ENCODE measurements at places on chromosomes 12 and 14.

GRCh38 chr12:103546959-103547358 lies 40.1 kb upstream of the STAB2 start:
- no peak for DNase-seq

GRCh38 chr12:93783832-93784231 lies 106.7 kb downstream of the CRADD start:
- no peak for DNase-seq

DNA sequence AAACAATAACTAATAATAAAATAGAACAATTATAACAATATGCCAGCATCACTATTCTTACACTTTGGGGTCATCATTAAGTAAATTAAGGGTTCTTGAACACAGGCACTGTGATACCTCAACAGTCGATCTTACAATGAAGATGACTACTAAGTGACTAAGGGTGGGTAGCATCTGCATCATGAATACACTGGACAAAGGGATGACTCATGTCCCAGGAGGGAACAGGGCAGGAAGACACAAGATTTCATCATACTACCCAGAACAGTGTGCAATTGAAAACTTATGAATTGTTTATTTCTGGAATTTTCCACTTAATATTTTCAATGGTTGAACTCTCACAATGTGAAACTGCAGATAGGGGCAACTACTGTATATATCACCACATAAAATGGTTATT lies 19.7 kb downstream of the TSPAN19 start:
- DNase-seq: no peak

GRCh38 chr14:90384543-90384911 lies 12.3 kb upstream of the CALM1 start:
- no peak for DNase-seq

GRCh38 chr14:102863381-102863780 lies 59.1 kb upstream of the AMN start:
- DNase-seq: no peak

DNA sequence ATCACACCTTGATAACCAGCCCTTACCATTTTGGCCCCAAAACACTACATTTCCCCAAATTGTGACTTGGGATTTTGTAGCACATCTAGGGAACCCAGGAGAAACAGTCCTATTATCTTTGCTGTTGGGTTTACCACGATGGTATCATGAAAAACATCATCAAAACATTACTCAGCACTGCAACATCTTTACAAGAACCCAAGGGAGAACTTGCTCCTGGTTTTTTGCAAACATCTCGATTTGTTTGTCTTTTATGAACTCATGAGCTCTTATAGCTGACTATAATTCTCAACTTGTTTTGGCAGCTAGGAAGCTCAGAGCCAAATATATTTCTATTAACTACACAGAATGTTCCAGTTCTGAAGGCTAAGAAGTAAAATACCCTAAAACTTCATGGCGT lies 65.7 kb downstream of the TBX5 start:
- DNase-seq: no peak

- no peak for DNase-seq
Observed at GRCh38 chr14:83575301-83575700, 1954.6 kb upstream of the FLRT2 start.

DNA sequence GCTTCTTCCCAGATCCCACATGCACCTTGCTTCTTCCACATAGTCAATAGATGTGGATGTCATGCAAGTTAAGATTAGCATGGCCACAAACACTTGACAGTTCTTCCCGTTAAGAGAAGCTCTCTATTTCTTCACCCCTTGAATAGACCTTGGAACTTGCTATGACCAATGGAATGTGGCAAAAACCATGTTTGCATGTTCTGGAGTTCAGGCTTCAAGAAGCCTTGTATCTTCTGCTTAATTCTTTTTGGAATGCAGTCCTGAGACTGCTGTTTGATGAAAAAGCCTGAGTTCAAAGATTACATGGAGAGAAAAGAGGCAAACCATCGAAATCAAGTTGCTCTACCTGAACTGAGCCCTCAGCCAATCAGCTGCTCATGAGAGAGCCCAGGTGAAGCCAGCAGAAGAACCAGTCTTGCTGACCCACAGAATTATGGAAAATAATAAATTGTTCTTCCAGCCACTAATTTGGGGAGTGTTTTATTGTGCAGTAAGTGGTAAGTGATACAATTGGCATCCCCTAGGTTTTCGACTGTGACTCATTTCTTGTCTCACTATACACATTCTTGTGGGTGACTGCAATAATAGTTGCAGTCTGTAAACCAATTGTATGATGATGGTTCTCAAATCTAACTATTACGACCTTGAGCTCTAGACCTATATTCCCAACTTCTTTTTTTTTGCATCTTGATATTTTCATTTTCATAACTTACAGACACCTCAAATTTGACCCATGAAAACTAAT lies 12.6 kb downstream of the RASSF9 start:
- DNase-seq: no peak

DNA sequence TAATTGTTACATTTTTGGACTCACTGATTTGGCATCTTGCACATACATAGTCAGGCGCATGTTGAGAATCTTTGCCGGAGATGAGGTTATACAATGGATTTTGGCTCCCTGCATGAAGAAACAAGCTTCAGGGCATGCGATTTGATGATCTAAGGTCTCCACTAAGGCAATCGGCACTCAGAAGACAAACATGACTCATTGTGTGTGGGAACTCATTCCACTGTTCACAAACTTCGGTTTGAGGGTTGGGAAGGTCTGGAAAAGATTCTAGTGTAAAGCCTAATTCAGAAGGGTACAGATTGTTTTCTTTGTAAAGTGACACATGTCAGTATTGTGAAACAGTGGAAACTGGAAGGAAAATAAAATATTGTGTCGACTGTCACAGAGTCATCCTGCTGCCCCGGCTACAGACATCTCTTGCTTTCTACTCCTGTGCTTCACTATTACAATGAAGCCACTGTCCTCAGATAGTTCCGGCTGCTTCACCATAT lies 192.6 kb upstream of the HMGA2 start:
- DNase-seq: no peak

- no peak for DNase-seq
Observed at GRCh38 chr12:127680516-127680915, 586.5 kb upstream of the TMEM132C start.

DNA sequence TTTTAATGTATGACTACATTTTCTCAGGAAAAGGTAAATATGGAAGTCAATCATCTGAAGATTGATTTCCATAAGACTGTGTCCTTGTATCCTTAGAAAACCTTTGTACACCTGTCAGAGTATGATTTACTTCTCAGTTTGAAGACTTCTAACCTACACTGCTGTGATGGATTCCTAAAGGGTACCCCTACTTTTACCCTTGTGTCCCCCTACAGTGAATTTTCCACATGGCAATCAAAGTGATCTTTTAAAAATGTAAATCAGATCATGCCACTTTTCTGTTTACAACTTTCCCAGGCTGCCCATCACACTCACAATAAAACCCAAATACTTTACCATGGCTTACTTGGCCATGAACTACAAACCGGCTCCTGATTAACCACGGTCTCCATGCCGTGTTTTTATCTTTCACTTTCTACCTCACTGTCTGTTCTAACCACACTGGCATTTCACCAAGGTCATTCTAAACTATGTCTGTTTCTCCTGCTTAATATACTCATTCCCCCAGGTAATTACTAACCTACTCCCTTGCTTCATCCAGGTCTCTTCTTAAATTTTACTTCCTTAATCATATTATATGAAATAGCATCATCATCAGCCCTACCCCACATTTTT lies 8.1 kb downstream of the DNAI7 start:
- no peak for DNase-seq

DNA sequence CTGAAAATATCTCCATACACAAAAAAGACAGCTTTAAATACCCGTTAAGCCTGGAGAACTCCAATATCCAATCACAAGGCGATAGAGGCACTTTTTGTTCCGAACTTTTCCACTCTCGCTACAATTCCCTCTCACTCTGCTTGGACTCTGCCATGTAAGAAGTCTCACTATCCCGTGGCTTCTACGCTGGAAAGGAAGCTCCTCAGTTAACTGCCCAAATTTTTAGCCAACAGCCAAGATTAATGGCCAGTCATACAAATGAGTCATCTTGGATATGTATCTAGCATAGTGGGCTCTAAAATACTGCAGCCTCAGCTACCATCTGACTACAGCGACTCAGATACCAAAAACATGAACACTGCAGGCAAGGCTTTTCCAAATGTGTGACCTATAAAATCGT lies 45.5 kb upstream of the RERGL start:
- no peak for DNase-seq

DNA sequence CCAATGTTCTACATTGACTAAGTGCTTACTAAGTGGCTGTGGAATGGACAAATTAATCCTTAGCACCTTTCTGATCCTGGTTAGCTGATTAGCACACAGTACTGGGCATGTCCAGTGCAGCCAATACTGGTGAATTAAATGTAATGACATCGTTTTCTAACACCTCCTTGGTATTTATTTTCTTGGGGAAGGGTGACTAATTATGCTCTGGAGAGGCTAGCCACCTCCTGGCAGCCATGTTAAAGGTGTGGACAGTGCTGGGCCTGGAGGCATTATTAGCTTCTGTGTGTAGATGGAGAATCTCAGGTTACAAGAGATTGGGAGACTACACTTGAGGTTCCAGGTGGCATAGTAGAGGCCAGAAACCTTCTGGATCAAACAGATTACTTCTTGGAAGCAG lies 230.9 kb upstream of the DDHD1 start:
- no peak for DNase-seq

DNA sequence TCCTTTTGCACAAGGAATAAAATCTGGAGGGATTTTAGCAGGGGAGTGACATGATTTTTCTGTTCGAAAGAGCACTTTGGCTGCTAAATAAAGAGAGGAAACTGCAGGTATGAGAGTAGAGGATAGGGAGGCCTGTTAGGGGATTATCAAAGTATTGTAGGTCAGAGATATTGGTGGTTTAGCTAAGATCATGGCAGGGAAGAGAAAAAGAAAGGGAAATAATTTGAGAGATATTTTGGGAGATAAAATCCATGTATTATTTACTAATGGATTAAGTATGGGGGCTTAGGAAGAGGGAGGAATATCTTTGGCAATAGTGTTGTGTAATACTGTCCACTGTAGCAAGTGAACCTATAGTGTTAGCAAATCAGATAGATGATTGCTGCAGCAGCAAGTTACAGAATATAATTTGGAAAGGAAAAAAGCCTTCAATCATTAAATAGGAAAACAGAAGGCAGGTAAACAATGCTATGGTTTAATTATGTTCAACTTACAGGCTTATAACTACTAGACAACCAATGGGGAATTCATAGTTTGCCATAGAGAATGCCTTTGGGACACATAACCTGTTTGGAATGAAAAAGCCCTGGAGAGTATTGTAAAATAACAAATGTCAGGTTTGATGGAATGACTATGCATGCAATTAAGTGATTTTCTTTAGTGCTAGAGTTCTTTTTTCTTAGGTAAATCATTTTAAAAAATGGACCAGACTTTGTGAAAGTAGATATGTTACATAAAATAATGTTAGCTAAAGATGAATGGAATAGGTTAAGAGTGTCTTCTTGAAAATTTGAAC lies 50.5 kb downstream of the ADIPOR2 start:
- DNase-seq: no peak

- no peak for DNase-seq
Observed at GRCh38 chr12:74514098-74514872, 23.4 kb upstream of the ATXN7L3B start.

Data from NCI-H1694 (cell line).